ENCODE measurements at places on chromosomes 4 and X.
A peak's percentile ranks its signal among the peaks of the same experiment; 100 is the strongest.

DNA sequence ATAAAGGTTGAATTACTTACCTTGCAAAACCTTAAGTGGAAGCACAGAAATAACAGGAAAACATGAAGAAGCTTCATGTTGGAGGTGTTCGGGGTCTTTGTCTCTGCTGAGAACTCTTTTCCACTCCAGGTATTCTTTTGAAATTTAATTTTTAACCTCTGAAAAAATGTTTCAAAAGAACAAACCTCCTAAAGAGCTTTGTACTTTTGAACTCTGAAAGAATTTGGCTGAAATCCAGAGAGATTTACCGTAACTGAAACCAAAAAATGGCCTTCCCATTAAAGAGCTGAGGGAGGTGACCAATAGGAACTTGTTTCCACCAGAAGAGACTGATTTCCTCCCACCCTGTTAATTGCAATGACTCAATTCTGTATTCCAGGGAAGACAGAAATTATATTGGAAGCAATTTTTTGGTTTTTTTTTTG is at the start of gene CFI:
TSS of gene CFI (minus strand) at position 105 of the 425 bp plus-strand sequence. CDS start at position 77, 28 bp downstream.
- H3K27me3 ChIP-seq, result no peaks in the 10 kb centered on the region
- no peak within 1 kb of the TSS for H3K4me3 ChIP-seq
- no peak within 1 kb of the TSS for H3K27ac ChIP-seq
- H3K4me1 ChIP-seq, result no peaks in the 10 kb centered on the region
- DNase-seq, result no peak
- H3K36me3 ChIP-seq, result no peaks in the 10 kb centered on the region

GRCh38 chr4:68271851-68272357 is 26.4 kb upstream of the TMPRSS11B start:
- H3K36me3 ChIP-seq, result no peaks in the 10 kb centered on the region
- no peaks in the 10 kb centered on the region for H3K27me3 ChIP-seq
- H3K27ac ChIP-seq, result no peak overlapping the region
- peak; percentile 41 for DNase-seq

DNA sequence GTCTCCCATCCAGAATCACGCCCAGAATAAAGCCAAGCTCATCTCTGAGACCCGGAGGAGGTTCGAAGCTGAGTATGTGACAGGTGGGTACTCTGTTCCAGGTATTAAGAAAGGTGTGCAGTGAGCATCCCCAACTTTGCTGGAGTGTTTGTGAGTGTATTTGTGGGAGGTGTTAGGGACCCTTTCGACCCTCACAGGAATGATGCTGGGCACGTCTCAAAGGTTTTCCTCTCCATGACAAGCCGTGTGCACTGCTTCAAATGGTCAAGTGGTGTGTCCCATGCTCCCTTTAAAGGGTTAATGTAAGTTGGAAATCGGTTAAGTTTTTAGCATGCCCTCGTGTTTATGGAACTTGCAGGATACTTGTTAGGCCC is 442 bp downstream of the MOSPD2 start:
- no peak for DNase-seq
- peak overlapping the region; percentile 70 for H3K4me3 ChIP-seq
- H3K4me1 ChIP-seq, result peaks cover 12% of the 10 kb centered on the region
- H3K27ac ChIP-seq, result peak overlapping the region; percentile 78
- no peaks in the 10 kb centered on the region for H3K27me3 ChIP-seq

GRCh38 chrX:46333550-46333949 is 211.7 kb downstream of the ZNF674 start:
- no peaks in the 10 kb centered on the region for H3K36me3 ChIP-seq
- no peak for DNase-seq
- H3K27ac ChIP-seq, result no peak overlapping the region
- H3K27me3 ChIP-seq, result no peaks in the 10 kb centered on the region
- H3K4me1 ChIP-seq, result no peaks in the 10 kb centered on the region
- no peak overlapping the region for H3K4me3 ChIP-seq

DNA sequence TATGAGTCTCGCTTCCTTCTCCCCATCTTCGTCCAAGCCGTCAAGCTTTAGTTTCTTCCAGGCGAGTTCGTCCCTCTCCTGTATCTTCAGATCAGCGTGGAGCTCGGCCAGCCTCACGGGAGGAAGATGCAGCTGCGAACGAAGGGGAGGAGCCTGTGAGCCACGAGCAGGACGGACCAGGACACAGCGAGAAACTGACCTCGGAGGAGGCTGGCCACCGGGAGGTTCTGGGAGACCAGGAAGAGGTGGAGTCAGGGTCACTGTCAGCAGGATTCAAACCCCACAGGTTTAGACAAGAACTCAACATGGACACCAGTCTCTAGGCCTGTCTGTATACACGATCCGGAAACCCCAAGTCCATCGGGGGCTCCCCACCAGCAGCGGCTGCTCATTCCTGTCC is 7.3 kb downstream of the LRPAP1 start:
- no peak for DNase-seq
- no peak overlapping the region for H3K27ac ChIP-seq
- H3K4me3 ChIP-seq, result no peak overlapping the region
- H3K36me3 ChIP-seq, result peaks cover 52% of the 10 kb centered on the region
- H3K4me1 ChIP-seq, result peaks cover 10% of the 10 kb centered on the region

DNA sequence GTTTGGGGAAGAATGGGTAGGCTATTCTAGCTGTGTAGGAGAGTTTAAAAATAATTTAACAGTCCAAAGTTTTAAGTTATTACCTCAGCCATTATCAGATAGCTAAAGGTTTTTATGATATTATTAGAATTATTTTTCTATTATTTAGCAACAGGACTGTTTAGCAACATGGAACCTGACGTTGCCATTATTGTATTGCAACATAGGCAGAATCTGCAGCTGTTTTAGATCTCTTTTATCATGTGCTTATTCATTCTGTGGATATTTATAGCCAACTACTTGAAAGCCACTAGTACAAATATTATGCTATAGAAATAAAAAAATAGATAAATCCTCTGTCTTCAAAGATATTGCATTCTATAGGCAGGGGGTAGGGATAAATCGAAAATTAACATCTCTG is 382.0 kb upstream of the TRAM1L1 start:
- no peak for DNase-seq
- no peaks in the 10 kb centered on the region for H3K36me3 ChIP-seq
- H3K4me3 ChIP-seq, result no peak overlapping the region

DNA sequence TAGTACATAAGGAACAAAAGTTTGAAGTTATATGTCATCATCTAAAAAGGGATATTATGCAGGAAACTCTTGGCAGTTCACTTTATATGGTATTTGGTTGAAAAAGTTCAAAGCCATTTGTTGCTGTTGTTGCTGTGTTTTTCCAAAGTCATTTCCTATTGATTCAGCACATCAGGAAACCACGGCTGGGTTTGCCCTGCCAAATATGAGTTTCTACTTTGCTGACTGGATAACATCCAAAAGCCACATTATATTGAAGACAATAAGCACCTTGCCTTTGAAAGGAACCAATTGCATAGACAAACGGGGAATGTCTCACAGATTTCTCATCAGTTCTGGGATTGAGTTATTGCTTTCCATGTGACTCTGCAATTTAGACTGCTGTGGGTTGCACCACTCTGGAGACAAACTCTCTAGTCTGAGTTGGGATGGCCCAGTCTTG is 206.1 kb downstream of the SLC39A8 start:
- H3K27me3 ChIP-seq, result no peaks in the 10 kb centered on the region
- no peak overlapping the region for H3K27ac ChIP-seq
- no peak for DNase-seq
- H3K4me1 ChIP-seq, result no peaks in the 10 kb centered on the region
- no peak overlapping the region for H3K4me3 ChIP-seq
- H3K36me3 ChIP-seq, result no peaks in the 10 kb centered on the region
